DMS153 (cell line): ENCODE measurements at places on chromosomes 1 and 21.

DNA sequence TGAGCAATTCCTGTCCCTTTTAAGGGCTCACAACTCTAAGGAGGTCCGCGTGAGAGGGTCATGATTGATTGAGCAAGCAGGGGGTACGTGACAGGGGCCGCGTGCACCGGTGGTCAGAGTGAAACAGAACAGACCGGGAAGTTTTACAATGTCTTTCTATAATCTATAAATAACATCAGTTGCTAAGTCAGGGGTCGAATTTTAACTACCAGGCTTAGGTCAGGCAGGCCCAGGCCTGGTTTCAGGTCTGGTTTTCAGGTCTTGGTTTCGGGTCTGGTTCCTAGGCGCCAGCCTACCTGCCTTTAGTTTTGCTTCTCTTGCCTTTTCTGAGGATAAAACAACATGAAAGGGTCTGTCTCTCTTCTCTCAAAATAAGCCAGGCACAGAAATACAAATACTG, 476.0 kb upstream of the CAMK1G start:
- no peak for DNase-seq

GRCh38 chr1:199282751-199283305, 644.0 kb downstream of the PTPRC start:
- no peak for DNase-seq

DNA sequence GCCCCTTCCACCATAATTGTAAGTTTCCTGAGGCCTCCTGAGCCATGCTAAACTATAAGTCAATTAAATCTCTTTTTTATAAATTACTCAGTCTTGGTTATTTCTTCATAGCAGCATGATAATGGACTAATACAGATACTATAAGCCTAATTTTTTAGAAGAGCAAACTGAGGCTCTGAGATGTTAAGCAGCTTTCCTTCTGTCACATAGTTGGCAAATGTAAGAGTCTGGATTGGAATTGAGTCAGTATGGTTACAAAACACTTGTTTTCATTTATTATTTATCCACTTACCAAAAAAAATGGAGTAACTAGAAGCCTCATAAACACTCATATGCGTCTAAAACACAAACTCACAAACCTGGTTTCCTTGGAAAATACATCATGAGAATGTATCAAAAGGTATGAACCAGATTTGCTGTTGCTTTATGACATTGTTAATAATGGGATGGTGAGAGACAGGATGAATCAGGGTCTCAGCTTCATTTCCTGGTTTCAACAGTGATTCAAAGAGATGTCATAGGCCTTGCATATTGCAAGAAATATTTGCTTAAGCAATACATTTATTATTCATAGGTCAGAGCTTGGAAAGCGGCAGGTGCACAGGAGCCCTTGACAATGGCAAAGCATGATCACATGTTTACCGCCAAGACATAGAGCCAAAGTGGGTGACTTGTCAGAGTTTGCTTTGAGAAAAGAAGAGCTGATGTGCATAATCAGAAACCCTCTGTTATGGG, 221.5 kb downstream of the GRIK1 start:
- peak; percentile 84 for DNase-seq

- no peak for DNase-seq
Observed at GRCh38 chr1:34066981-34067603, 97.9 kb downstream of the CSMD2 start.

DNA sequence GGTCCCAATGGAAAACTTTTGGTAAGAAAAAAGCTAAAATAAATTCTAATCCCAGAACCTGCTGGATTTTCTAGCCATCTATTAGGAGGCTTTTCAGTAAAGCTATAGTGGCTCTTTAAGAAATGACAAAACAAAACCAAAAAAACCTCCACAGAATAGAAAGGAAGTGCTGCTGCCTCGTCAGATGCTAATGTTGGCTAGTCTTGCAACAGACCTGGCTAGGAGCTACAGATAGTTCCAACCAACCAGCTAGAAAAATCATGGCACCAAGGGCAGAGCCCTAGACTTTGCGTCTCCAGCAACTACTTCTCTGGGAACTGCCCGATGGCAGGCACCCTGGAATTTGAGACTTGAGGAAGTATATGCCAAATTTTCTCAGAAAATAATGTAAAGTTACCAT, 7.6 kb downstream of the CD101 start:
- no peak for DNase-seq

DNA sequence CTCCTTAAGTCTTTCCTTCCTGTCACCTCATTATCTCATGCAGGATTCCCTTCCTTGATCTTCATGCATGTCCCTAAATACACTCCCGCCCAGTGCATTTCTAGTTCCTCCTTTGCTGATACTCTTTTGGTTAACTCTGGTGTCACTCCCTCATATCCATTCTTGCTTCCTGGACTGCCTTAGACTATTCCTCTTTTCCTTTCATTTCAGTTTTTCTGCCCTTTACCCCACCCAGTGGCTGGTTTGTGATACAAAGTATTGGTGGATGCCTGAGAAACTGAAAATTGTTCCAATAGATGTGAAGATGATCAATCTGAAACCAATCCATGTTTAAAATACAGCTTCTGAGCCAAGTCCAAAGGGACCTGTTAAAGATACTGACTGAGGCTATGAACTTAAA, 553.8 kb upstream of the CAMK1G start:
- DNase-seq = peak; percentile 59

DNA sequence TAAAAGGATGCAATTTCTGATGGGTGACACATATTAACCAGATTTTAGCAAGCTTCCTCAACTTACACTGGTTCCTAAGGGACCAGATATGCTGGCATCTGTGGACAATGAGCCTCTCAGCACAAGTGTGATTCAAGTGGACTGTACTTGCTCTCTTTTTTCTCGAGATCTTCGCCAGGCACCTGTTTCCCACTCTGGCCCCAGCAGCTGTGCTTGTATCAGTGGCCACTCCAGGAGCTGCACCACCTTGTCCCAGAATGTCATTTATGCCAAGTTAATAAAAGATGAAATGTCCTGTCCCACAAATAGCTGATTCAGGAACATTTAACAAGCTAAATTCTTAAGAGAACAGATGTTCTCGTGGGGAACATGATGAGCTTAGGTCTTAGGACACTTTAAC, 14.6 kb downstream of the C1orf198 start:
- DNase-seq = no peak

DNA sequence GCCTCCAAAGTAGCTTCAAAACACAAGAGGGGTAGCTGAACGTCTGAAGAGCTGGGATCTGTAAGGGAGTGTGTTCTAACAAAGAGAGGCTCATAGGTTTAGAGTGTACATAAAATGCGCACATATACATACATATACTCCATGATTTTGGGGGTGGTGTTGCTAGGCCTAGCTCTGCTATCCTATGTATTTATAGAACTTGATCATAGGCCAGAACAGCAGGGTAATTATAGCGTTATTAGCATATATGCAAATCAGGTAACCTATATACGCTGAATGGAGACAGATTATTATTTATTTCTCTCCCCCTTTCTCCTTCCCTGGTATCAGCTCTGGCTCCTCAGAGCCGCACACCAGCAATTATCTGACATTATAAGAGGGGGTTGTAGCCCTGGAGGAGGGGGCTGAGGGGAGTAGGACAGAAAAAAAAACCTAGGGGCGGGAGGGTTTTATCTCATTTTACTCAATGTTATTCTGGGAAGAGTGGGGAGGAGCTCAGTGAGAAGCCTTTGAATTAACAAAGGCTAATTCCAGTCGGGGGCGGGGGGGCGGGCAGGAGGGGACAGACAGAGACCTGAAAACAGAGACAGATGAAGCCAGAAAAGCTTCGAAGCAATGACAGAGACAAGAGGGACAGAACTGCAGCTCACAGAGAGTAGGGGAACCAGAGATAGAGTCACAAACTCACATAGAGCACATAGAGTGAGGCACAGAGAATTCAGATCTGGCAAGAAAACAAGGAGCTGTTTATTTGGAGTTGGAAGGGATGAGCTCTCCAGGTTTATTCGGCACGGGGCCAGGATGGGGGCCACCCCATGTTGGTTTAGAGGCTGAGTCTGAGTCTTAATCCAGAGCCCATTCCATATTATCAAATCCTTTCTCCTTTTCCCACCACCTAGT, 63.0 kb downstream of the RHBG start:
- no peak for DNase-seq

GRCh38 chr1:151352021-151352718, 5.1 kb upstream of the RFX5 start:
- DNase-seq = no peak

- DNase-seq = no peak
Observed at GRCh38 chr1:114671011-114671938, 1.4 kb upstream of the DENND2C start.

GRCh38 chr1:208180421-208180820, 63.8 kb downstream of the PLXNA2 start:
- no peak for DNase-seq

- DNase-seq = peak; percentile 72
Observed at GRCh38 chr1:150544204-150544603, 5.0 kb upstream of the ADAMTSL4 start.

- DNase-seq = no peak
Observed at GRCh38 chr1:236808564-236809130, 13.6 kb downstream of the MTR start.

GRCh38 chr1:29716306-29716705, 480.0 kb downstream of the PTPRU start:
- no peak for DNase-seq

GRCh38 chr1:156100205-156100995, 14.1 kb upstream of the LMNA start:
- no peak for DNase-seq

GRCh38 chr1:212062832-212063438, 27.4 kb downstream of the DTL start:
- peak; percentile 11 for DNase-seq

DNA sequence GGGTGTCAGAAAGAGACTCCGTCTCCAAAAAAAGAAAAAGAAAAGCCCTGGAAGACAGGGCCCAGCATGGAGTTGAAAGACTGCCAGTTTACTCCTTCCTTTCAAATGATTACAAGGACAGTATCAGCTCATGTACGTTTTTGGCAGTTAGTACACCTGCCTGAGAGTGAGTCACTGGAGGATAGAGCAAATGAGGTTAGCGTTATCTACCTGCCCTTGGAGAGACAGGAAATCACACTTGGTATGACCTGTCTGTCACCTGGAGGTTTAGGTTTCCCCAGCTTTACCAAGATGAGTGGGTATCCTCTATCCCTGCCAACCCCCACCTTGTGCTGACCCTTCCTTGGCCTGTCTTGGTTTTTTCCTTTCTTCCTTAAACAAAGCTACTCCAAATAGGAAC, 96.8 kb upstream of the BMP8A start:
- DNase-seq = peak; percentile 97

DNA sequence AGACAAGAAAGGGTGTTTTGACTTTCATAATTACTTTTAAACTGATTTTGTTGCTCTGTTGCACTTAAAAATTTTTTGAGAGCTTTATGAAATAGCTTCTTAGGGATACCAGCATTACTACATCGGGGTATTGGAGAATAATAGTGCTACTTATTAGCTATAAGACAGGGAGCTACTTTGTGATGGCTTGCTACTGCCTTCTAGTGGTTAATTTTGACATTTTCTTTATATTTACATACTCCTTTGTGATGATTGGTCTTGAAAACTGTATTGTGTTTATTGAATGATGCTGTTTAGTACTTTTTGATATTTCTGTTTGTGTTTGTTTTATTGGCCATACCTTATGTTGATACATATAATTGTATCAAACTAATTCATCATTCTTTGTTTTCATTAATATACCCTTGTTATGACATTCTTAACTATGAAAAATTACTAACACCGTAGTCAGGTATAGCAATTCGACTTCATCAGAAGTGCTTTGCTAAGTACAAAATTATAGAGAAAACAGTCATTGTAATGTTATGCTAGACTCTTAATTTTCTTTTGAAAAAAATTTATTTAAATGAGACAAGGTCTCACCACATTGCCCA, 85.5 kb downstream of the CLIC4 start:
- DNase-seq = peak; percentile 42

GRCh38 chr1:174761335-174761734, 238.4 kb upstream of the CACYBP start:
- DNase-seq = no peak

GRCh38 chr1:91863498-91863897, 22.5 kb downstream of the TGFBR3 start:
- DNase-seq = no peak

- DNase-seq = peak; percentile 86
Observed at GRCh38 chr1:54287176-54287650, 87.2 kb downstream of the MRPL37 start.

- no peak for DNase-seq
Observed at GRCh38 chr1:210332233-210332632, 3.5 kb downstream of the HHAT start.

- no peak for DNase-seq
Observed at GRCh38 chr1:67753776-67754525, 69.0 kb downstream of the GADD45A start.

- no peak for DNase-seq
Observed at GRCh38 chr1:181353526-181353925, 129.8 kb upstream of the CACNA1E start.

DNA sequence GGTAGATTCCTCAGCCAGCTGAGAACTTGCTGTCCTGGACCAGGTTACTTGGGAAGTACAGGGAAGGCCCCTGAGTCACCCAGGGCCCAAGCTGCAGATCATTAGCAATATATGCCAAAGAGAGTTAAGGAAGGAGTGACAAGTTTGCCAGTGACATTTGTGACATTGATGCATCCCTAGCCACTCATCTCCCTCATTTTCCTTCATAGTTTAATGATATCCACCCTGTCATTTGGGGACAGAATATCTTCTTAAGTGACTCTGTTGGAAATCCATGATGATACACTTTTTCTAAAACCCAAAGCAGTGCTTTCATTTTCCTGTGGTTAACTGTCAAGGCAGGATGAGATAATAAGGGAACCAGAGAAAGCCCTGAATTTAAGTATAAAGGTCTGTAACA, 3.2 kb downstream of the TNN start:
- no peak for DNase-seq

GRCh38 chr1:58732087-58732775, 32.4 kb upstream of the MYSM1 start:
- DNase-seq = no peak
